Dorsolateral prefrontal cortex (tissue), 122 donors: ENCODE measurements at places on chromosomes 5 and 9.

DNA sequence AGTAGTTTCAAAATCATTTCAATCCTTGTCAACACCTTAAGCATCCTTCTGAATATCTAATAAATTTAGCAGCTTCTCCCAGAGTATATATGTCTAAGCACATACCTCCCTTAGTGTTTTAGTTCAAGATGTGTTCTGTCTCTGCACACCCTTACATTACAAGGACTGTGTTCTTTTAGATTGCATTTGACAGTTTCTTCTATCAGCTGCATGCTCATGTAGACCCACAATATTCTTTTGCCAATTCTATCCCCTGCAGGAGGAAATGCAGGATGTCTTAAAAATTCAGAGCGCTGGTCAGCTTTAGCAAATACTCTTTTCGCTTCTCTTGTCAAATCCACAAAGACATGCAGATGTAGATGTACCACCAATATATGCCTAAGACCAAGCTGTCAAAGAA is 145.8 kb upstream of the SLC30A5 start:
- no peak for DNase-seq

GRCh38 chr9:94728719-94729118 is 2.2 kb downstream of the AOPEP start:
- no peak for DNase-seq

DNA sequence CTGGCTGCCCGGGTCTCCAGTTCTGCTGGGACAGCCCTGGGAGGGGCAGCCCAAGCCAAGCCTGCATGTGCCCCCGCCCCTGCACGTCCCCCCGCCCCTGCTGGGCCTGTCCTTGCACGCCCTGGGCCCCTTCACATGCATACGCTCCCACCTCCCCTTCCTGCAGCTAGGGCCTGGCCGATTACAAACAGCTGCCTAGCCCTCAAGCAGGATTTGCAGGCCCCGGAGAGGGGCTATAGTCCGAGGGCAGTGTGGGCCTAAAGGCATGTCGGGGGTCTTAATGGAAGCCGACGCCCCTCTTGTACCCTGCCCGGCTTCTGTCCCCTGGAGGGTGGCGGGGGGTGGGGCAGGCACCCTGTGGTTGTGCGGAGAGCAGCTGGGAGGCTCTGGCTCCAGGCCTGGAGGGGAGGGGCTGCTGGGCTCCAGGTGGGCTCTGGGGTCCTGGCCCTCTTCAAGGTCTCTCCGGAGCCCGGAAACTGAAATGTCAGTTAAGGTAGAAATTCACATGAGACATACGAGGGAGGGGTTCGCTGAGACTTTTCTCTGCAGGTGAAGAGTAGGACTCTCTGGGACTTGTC is 16.9 kb downstream of the COL5A1 start:
- DNase-seq = no peak

DNA sequence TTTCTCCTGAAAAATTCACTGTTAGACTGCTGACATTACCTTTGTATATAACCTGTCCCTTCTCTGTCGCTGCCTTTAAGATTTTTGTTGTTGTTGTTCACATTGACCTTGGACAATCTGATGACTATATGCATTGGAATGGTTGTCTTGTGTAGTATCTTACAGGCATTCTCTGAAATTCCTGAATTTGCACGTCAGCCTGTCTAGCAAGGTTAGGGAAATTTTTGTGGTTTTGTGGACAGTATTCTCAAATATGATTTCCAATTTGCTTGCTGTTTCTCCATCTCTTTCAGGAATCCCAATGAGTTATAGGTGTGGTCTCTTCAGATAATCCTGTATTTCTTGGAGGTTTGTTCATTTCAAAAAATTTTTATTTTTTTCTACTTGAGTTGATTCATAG is 140.8 kb downstream of the PRR16 start:
- DNase-seq = no peak

DNA sequence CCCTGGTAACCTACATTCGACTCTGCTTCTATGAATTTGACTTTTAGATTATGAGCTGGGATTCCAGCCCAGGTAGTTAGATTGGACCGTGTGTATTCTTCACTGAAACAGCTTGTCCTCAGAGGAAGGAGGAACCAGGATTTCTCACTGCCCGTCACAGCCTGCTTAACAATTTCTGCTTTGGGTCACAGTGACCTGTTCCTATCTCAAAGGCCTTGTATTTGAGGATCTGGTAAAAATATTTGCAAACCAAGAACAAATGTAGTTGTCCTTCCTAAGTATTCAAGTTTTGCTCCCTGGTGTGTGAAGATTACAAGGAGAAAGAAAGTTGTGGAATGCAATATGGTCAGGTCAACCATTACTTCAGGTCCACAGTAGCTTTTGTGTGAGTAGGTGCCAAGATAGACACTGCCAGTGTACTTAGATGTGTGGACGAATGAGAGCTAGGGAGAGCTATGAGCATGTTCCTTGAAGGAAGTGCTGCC is 55.1 kb downstream of the KIF4B start:
- DNase-seq = no peak

DNA sequence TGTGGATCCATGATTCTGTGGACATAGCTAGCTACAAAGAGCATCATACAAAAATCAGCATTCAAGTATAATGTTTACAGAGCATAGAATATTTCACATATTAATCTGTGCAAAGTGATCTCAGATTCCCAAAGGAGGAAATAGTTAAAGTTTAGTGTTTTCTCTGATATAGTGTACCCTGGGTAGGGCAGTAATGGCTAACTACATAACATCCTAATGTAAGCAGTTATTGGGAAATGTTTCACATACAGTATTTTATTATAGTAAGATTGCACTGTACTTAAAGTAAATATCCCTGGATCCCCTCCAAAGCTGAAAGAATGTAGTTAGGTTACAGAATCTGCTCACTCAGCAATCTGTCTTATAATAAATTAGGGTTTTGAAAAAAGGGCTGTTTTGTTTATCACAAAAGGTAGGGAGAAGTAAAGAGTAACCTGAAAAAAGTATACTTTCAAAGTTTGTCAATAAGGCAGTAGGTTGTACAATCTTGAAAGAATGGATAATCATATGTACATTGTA is 52.5 kb upstream of the SMARCA2 start:
- no peak for DNase-seq

- DNase-seq = no peak
Observed at GRCh38 chr9:100477241-100477640, 4.3 kb downstream of the TMEFF1 start.
